ENCODE measurements at places on chromosomes 12 and 14.

- DNase-seq = no peak
Observed at GRCh38 chr12:104182144-104182543, 33.4 kb upstream of the TXNRD1 start.

GRCh38 chr14:38727731-38728130 lies 375.3 kb downstream of the SEC23A start:
- no peak for DNase-seq

DNA sequence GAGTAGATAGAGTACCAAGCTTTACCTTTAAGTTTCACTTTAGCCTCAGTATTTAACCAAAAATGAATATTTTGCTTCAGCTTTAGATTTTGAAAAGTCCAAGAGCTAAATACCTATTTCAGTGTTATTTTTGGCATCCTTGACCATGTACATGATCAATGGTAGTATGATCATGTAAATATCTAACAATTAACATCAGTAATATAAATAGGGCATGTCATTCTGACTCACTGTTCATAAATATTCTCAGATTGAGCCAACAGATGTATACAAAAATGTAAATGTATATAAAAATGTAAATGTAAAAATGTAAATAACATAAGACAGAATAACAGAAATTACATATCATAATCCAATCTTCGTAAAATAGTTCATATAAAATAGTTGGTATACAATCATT lies 15.3 kb upstream of the NOXRED1 start:
- no peak for DNase-seq

GRCh38 chr12:58575256-58575655 lies 345.0 kb downstream of the LRIG3 start:
- DNase-seq = no peak

DNA sequence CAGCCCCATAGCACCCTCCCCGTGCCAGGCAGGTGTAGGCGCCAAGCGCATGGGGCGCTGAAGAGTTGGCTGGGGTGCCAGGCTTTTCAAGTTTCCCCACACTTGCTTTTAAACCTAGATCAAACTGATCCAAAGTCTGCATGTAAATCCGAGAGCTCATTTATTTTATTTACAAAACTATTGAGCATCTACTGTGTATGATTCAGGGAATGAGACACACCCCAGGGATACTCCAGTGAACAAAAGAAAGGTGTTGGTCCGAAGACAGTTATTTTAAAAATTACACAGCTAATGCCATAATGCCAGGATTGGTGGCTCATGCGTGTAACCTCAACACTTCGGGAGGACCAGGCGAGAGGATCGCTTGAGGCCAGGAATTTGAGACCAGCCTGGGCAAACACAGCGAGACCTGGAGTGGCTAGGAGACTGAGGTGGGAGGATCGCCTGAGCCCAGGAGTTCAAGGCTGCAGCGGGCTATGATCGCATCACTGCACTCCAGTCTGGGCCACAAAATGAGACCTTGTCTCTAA lies 780 bp upstream of the SLC41A2 start:
- DNase-seq = no peak

DNA sequence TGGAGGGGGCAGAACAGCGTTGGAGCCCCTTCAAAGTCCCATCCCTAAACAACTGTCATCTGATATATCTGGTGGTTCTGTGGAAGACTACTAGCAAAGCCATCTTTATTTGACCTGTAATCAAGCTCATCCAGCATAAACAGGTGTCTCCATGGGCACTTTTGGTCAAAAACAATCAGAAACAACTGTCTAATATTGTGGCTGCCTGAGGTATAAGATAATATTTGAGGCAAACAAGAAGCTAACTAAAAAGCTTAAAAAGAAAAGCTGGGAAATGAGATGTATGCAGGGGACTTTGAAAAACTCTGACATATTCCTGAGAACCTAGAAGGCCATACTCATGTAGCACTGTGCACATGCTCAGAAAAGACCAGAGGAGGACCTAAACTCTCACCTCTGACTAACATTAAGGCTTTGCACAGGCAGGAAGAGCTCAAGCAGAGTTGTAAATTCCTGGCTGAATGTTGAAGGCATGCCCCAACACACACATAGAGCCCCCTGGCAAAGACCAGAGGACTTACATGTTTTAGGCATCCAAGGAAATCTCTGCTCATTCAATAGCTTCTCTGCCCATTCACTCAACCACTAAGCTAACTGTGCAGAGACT lies 27.2 kb upstream of the AP4S1 start:
- no peak for DNase-seq

DNA sequence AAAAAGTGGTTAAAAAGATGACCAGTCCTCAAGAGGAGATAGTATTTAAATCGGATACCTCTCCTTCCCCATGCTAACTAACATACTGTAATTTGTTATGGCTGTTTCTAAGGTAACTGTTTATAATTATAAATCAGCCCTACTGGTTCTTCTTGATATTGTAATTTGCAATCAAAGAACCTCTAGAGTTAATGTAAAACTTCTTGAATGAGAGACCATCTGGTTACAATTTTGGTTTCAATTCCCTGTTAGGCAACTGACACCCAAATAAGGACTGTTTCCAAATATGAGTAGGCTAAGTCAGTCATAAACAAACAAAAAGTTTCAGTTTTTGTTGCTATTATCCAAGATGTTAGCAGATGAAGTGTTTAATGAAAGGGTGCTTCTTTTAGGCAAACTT lies 120.2 kb upstream of the DNM1L start:
- no peak for DNase-seq
